SIG-M5 (cell line): ENCODE measurements at places on chromosomes 4 and X.

GRCh38 chrX:3609810-3610209, 103.6 kb downstream of the PRKX start:
- no peak for DNase-seq

GRCh38 chr4:110641218-110641617, 18.3 kb upstream of the PITX2 start:
- DNase-seq: no peak

- peak; percentile 46 for DNase-seq
Observed at GRCh38 chrX:150767475-150768131, 74.4 kb downstream of the MTMR1 start.

DNA sequence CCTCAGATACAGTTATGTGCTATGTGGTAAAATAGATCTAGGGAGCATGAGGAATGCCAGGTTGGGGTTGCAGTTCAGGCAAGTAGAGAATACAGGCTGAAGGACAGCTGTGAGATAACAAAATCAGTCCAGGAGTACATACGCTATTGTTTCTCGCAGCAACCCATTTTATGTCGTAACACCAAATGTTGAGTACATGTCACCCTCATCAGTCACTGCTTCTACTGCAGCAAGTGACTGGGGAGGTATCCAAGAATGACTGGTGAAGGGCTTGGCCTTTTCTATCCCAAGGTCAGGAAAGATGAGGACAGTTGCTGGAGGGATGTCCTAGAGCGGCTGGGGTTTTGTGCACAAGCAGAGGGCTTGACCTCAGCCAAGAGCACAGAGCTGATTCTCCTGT, 172.1 kb downstream of the CBR4 start:
- DNase-seq: no peak

DNA sequence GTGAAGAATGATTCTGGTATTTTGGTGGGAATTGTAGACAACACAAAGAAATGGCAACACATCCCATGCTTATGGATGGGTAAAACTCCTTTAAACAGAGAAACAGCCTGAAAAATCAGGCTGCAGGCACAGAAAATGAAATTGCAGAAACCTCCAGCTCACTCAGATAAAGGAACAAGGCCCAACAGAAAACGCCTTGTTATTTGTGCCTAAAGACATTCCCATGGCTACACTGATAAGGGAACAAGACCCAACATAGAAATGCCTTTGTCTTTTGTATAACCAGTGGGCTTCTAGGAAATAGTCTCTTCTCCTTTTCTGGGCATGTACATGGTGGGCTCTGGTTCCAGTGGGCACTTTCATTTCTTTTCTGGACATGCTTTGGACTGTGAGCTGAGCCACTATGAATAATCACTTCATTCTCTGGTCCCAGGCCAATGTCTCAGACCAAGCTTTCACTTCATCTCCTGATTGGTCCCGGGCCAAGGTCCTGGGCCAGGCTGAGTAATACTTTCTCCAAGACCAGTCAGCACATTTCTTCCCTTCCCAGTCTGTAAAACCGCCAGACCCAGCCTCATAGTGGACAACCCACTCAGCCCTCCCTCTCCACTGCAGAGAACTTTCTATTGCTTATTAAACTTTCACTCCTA, 160.5 kb downstream of the TBX22 start:
- no peak for DNase-seq

DNA sequence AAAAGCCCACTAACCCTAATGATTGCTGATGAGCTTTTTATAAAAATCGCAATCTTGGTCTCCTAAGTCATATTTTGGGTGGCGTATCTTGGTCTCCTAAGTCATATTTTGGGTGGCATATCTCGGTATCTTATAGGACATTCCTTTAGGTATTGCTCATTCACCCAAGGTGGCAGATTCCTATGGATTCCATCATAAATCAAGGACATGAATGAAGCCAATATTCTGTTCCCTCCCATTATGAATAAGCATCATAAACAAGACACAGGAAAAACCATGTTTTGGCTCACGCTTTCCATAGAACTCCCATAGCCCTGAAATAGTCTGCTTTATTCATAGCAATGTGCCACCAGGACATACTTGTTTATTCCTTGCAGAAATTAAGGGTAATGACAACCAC, 95.0 kb upstream of the CD99 start:
- DNase-seq: no peak

GRCh38 chr4:121778991-121779628, 14.1 kb upstream of the SMIM43 start:
- DNase-seq: no peak

- DNase-seq: no peak
Observed at GRCh38 chrX:39596437-39596836, 501.3 kb downstream of the BCOR start.

DNA sequence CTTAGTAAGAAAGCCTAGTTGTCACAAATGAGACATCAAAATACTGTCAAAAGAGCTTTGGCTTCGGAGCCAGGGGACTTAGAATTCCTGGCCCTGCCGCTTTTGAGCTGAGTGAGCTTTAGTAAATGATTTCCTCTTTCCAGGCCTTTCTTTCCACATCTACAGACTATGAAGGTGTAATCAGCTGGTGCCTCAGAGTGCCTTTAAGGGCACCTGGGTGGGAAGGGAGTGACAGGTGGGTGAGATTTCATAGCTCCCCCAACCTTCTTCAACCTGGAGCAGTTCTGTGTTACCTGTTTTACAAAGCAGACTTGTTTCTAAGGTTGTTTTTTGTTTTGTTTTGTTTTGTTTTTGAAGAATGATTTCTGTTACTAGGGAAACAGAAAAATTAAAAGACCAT, 154.7 kb upstream of the BOD1L1 start:
- no peak for DNase-seq

GRCh38 chrX:31228909-31229308, 157.1 kb upstream of the FTHL17 start:
- no peak for DNase-seq

DNA sequence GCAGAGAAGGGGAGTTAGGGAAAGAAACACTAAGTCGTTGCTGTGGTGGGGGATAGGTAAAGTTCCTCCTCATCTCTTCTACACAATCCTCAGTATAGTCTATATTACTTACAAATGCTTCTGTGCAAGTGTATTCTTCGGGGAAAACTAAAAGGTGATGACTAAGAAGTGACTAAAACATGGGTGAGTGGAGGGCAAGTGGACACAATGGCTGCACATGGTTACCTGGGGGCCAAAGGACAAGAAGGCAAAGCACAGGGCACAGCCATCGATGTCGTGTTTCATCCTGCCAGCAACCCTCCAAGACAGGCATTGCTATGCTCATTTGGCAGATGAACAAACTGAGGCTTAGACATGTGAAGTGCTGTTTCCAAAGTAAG, 35.5 kb upstream of the CCKAR start:
- no peak for DNase-seq

DNA sequence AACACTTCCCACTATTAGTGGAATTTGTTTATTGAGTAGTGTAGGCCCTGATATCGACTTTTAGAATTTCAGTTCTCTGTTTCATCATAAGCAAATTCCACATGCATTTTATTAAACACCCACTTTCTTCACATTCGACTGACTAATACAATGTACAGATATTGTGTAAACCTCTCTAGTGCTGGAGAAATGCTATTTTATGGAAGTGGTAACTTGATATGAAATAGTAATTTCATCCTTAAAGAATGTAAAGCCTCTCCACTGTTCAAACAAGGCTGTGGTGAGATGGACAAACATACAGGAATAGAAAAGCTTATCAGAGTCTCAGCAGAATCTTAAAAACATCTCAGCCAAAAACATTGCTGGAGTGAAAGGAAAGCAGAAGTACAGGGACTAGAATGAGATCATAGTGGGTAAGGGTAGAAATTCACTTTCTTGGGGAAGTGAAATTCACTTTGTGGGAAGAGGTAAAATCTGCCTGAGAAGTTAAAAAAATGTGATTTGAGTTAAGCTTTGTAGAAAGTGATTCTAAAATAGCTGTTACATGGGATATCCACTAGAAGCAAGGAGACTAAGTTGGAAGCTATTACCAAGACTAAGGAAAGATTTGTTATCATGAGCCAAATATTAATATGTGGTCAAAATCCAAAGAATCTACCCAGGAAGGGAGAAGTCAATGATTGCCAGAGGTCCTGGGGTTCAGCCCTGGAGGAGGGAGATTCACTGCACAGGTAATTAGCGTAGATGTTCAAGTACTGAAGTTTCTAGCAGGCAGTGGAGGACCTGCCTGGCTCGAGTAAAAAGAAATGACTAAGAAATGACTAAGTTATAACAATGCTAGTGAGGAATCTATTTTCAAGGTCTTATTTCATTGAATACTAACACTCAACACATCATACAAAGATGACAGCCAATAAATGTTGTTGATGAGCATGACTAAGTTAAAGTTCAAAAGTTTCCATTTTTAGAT, 398.3 kb upstream of the FAM47C start:
- DNase-seq: no peak

DNA sequence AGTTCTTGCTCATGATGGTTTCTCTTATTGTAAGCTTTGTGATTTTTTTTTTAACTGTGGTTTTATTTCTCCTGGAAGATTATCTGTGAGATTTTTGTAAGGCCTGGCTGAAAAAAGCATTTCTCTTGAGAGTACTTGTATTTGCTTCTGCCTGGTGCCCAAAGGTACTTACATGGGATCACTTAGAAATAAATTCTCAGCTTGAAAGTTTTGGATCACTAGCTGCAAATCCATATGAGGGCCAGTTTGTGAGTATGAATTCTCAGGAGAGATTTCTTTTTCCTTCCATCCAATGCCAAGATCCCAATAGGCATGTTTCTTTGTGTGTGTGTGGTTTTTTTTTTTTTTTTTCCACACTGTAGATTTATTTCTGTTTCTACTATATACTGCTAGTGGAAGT, 1884.7 kb upstream of the PCDH7 start:
- no peak for DNase-seq

DNA sequence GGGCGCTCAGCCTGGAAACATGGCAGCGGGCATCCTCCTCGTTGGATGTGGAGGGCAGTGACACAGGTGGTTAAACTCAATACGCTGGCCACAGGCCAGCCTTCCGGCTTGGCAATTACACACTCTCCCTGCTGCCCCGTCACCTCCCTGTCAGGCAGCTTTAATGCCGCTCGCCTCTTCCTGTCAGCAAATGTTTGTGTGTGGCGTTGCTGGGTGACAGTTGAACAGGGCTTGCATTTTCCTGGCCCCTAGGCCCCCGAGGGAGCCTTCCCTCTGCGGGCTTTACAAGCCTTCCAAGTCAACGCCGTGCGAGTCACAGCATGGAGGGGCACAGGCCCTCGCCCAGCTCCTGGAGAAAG, 620.0 kb downstream of the BCOR start:
- no peak for DNase-seq

- no peak for DNase-seq
Observed at GRCh38 chr4:94678896-94679295, 78.9 kb upstream of the BMPR1B start.

DNA sequence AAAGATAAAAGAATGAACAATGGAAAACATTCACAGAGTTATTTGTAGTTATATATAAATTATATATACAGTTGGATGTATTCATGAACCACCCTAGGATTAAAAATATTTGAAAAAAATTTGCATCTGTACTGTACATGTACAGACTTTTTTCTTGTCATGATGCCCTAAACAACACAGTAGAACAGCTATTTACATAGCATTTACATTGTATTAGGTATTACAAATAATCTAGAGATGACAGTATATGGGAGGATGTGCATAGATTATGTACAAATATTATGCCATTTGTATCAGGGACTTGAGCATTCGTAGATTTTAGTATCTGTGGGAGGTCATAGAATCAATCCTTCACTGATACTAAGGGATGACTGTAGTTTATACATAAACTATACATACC, 44.8 kb downstream of the GSTCD start:
- no peak for DNase-seq

DNA sequence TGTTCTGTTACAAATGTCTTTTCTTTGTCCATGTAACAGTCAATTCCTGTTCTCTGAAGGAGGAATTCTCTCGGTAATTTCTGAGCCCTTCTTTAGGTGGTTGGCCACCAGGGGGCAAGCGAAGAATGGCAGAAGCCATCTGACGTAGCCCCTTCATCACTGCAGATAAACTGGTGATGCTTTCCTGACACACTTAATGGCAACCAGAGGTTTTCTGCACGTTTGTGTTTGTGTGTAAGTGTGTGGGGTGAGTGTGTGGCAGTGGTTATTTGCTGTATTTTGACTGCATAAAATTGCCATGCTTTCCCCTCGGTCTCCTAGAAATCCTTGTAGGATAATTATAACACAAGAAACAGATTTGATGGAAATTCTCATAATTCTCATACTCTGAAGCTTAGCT, 64.8 kb upstream of the STOX2 start:
- DNase-seq: no peak

GRCh38 chrX:18931972-18932371, 51.9 kb downstream of the PHKA2 start:
- no peak for DNase-seq

- DNase-seq: no peak
Observed at GRCh38 chr4:147786031-147786430, 54.1 kb downstream of the ARHGAP10 start.
